NCI-H2029 (cell line): ENCODE measurements at places on chromosomes 1 and 21.

DNA sequence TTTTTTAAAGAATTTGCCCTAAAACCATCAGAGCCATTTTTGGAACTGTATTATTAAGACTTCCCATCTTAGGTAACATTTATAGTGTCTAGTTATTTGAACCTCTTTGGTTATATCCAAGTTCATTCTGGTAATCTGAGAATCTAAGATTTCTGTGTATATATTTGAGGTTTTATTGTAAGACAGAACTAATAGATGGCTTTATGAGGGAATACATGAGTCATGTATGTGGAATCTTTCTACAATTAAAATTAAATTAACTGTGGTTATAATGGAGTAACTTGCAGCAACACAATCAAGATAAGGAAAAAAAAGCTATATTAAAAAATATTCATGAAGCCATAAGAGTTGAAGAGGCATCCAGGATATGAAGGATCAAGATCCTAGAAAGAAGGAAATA, 92.1 kb downstream of the UBE2U start:
- DNase-seq: no peak

DNA sequence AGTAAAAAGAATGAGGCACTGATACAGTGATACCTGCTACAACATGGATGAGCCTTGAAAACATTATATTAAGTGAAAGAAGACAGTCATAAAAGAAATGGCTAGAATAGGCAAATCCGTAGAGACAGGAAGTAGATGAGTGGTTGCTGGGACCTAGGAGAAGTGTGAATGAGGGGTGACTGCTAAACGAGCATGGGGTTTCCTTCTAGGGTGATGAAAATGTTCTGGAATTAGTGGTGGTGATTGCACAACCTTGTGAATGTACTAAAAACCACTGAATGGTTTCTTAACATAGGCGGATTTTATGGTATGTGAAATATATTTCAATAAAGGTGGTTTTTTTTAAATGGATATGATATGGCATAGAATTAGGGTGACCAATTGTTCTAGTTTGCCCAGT, 12.6 kb upstream of the SERINC2 start:
- no peak for DNase-seq

DNA sequence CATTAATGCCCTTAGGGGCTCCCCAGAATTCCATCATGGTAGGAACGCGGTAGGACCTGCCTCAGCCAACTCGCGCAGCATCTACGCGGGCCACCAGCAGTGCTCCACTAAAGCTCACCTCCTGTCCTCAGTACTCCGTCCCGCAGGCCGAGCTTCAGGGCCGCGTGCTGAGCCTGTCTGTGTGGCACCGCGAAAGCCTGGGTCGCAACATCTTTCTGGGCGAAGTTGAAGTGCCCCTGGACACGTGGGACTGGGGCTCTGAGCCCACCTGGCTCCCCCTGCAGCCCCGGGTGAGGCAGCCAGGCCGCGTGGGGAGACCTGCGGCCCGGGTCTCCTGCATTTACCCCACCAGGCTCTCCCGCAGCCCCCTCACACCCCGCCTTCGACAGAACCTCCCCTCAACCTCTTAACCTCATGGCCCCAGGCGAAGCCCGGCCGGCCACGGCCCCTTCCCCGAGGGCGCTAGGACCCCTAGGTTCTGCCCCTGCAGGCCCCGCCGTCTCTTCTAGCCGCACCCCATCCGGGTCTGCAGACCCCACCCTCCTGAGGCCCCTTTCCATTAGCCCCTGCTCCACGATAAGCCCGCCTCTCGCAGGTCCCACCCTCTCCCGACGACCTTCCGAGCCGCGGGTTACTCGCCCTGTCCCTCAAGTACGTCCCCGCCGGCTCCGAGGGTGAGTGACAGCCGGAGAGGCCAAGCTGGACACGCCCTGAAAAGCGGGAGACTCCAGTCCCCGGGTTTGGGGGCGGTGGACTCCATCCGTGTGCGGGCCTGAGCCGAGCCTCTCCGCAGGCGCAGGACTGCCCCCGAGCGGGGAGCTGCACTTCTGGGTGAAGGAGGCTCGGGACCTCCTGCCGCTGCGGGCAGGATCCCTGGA, 9.1 kb downstream of the SYTL1 start:
- DNase-seq: no peak

GRCh38 chr1:28456078-28456477, 49.8 kb upstream of the RCC1 start:
- DNase-seq: no peak

DNA sequence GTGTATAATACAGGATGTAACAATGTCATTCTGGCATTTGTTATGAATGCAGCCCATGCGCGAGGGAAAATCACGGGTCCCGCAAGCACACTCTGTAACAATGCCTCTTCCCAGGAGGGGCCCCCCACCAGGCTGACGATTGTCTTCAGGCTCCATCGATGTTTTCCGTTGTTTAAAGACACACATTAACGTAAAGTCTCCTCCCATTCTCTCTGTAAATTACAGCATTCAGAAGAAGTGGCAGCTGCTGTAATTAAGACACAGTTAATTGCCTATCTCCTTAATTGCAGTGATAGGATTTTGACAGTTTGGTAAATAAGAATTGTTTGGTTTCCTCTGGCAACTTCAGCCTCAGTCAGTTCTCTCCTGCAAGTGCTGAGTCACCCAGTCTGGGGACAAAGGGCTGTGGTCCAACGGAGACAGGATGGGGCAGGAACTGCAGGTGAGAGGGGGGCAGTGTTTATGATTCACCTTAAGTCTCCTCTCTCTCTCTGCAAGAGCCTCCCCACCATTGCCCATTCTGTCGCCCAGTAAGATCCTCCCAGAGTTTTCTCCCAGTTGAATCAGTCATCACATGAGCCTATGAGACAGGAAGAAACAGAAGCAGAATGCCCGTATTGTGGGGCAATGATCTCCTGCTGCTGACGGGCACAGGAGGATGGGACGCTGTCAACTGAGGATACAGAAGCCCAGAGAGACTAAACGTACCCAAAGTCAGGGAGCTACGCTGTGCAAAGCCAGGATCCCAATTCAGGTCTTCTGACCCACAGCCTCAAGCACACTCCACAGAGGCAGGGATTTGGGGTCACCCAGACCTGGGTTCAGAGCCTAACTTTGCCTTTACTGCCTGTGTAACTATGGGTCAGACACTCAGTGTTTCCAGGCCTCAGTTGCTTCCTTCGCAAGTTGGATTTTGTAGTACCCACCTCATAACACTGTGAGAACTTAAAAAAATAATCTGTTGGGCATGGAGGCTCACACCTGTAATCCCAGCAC, 110.0 kb downstream of the ADSS2 start:
- DNase-seq: no peak

DNA sequence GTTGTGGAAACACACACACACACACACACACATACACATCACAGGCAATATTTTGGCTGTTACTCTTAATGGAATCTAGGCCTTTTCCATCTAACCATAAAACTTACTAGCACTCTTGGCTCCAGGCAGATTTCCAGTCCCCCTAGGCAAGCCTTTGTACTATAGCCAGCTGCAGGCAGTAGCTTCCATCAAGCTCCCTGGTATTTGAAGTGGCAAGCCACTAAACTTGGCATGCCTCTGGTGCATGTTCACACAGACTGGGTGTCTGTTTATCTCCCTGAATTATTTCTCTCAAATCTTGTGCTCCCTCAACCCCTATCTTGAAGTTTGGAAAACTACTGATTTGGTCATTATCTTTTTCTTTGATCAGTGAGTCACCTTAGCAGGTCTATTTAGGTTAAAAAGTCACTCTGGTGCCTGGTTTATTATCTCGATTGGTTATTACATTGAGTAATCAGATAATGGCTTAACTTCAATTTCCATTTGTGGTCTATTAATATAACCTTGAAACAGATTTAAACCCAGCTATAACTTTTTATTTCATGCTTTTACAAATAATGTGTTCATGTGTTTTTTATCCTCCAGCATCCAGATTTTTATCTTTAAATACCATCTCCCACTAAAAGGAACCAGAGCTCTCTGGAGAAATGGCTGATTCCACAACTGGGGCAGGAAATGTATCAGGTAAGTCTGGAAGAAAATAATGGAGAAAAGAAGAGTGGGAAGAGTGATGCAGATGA, 2.7 kb upstream of the RBM15 start:
- no peak for DNase-seq

DNA sequence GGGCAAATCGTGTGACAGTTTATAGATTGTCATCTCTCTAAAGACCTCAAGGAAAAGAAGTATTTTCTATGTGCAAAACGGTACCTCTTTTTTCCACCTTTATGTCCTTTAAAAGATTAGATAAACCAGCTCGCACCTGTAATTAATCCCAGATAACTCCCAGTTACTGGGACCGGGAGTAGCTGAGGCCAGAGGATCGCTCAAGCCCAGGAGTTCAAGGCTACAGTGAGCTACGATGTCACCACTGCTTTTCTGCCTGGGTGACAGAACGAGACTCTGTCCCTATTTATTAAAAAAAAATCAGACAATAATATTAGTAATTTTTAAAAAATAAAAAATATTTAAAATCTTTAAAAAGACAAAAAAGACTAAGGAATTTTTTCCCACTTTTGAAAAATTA, 141.4 kb downstream of the NR5A2 start:
- DNase-seq: no peak

- peak; percentile 45 for DNase-seq
These were observed 19.8 kb downstream of the MIER1 start for GRCh38 chr1:66944330-66945274.

DNA sequence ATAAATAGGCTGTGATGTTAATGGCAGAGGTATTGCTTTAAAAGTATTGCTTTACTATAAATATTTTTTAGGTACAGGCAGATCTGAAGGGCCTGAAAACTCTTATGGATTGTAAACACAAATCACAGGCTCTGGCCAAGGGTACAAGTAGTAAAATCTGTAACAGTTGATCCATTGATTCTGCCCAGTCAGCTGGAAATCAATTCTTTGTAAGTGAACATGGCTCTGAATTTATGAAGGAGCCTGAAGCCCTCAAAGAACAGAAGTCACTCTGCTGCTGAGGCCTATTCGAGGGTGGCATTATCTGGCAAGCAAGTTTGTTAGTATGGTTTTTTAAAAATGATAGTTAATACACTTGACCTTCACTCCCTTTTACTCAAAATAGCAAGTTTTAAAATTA, 834.0 kb upstream of the TMPRSS15 start:
- no peak for DNase-seq

GRCh38 chr1:7302873-7303272, 468.2 kb upstream of the VAMP3 start:
- DNase-seq: no peak

- no peak for DNase-seq
These were observed 60.7 kb downstream of the ADARB1 start for GRCh38 chr21:45135122-45135521.

- no peak for DNase-seq
These were observed 47.1 kb upstream of the ZYG11A start for GRCh38 chr1:52795464-52795863.

- DNase-seq: no peak
These were observed 2.0 kb downstream of the LORICRIN start for GRCh38 chr1:153261281-153262069.

DNA sequence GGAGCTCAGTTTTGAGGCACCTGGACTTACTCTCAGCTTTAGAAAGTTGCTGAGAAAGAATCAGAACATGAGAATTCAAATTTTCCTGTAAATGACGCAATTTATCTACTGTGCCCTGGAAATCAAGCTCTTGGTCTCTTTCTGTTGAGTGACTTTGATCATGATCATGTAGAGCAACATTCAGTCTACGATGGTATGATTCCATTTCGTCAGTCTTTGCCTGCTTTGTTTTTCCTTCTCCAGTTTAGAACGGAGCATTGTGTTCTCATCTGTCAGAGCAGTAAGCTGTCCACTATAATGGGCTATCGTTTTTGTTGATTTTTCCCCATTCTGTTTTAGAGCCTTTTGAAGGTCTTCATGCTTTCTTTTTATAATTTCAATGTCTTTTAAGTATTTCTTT, 20.7 kb downstream of the SFT2D2 start:
- no peak for DNase-seq

DNA sequence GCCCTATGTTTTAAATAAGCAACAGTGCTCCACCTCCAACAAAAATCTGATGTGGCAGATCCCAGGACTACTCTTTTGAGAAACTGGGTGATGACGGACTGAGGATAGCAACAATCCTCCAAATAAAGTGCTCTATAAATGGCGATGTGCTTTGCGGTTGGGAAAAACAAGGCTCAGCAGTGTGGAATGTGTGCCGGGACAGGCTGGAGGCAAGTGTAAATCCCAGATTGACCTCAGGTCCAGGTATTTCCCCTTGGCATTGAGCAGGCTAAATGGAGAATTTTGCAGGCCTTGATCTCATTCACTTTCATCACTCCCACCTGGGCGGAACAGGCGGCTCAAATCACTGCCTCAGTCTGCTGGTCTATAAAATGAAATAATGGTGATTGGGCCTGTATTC, 35.1 kb downstream of the LRRC42 start:
- no peak for DNase-seq

GRCh38 chr1:75986478-75986877, 54.3 kb upstream of the ASB17 start:
- DNase-seq: no peak

DNA sequence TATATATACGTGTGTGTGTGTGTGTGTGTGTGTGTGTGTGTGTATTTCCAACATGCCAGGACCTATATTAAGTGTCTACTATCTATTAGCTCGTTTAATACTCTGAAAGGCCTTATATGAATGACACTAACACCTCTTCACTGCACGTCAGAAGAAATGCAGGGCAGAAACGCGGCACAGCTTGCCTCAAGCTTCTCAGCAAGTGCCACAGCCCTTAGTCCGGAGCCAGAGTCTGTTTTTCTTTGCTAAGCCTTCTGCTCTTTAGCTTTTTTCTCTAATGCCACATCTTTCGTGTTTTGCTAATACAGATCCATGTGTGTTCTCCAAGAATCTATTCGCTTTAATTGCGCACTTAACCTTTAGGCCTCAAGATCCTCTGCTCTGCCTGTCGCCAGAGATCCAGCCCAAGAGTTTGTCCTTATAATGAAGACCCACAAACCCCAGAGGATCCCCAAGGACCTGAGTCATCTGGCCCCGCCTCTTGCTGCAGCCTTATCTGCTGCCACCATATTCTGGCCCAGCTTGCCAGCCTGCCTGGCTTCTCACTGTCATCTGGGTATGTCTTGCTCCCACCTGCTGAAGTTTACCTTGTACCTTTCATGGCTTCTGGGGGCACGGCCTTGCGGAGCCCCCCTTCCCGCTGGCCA, 2.0 kb upstream of the TRIM58 start:
- no peak for DNase-seq

DNA sequence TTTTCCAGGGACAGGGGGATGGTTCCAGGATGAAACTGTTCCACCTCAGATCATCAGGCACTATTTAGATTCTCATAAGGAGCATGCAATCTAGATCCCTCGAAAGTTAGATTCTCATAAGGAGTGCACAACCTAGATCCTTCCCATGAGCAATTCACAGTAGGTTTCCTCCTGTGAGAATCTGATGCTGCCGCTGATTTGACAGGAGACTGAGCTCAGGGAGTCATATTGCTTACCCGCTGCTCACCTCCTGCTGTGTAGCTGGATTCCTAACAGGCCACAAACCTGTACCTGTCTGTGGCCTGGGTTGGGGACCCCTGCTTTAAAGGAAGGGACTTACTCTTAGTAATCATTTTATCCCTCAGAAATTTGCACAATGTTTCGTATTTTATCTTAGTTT, 9.3 kb downstream of the CTH start:
- no peak for DNase-seq

DNA sequence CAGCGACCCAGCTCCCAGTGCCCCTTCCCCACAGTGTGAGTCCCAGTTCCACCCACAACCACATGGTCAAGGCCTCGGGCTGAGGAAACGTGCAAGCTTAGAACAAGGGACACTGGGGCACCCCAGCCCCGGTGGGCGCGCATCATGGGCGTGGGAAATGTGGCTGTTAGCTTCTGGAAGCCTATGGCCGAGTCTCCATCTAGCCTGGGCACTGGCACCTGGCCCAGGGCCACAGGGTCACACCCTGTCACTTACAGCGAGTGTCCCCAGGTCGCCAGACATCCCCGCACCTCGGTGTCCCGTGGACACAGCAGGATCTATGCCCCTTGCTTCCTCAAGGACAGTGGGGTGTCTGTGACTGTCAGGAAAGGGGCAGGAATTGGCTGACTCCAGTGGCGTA, 37.0 kb upstream of the COL6A1 start:
- DNase-seq: no peak
